Dermis microvascular lymphatic vessel endothelial cell (primary cell): ENCODE measurements at places on chromosomes 6 and 20. TPM values are rescaled to one million over a fixed set of nuclear protein-coding genes. Genes with fewer than 3 reads are reported as not detected.

GRCh38 chr6:140437619-140438345 lies 1063.3 kb upstream of the CITED2 start:
- DNase-seq, result no peak

DNA sequence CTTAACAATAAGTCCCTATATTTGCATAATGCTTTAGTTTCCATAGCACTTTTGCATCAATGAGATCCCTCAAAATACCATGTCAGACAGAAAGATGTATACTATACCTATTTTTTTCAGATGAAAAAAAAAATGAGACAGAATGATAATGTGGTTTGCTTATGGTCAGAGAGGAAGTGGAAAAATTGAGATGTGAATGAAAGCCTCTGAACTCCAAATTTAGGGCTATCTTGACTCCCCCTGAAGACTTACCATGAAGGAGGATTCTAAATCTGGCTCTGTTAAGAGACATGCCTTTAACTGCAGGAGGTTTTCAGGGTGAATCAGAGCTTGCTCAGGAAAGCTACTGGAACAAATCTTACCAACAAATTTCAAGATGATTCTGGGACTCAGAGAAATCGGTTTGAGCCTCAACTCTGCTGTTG lies 176.2 kb downstream of the ISM1 start:
- DNase-seq, result no peak

Gene KIAA1755
- total RNA-seq, result 0.13 TPM in 1 of 2 replicates, not detected in the other

Gene ASIP
- total RNA-seq, result not detected in 2 replicates

GRCh38 chr6:113488812-113489685 lies 368.1 kb upstream of the MARCKS start:
- DNase-seq, result no peak

Gene CD93
- total RNA-seq, result 71.6 and 101 TPM in 2 replicates

DNA sequence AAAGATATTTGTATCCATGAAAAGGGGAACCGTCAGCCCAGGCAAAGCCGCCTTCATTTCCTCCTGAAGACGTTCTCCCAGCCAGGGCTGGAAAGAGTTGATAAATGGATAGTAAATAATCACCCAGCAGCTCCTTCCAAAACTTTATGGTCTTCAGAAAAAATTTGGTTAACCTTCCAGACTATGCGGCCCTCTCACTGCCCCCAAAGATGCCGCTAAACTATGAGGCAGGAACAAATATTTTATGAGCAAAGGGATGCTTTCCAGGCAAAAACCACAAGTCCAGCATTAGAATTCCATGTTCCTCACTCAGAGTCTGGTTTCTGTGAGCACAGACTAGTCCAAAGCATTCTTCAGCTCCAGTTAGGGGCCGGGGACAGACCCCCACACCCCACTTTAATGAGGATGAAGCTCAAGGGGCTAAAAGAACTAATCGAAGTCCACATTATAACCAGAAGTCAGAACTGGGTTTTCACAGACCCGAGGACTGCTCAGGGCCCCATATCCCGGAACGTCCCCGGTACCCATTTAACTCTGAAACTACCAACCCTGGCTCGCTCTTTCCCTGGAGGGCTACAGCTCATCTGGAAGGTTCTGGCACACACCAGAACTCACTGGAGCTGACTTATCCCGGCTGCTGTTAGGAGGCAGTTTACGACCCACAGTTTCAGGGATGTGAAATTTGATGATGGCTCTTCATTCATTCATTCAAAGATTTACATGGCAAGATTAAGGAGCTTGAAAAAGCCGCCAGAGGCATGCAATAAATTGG lies 29.4 kb downstream of the BMP7 start:
- DNase-seq, result no peak

GRCh38 chr20:33790566-33790965 lies 20.6 kb upstream of the CHMP4B start:
- DNase-seq, result no peak

GRCh38 chr20:63142933-63143332 lies 73.0 kb downstream of the YTHDF1 start:
- no peak for DNase-seq

DNA sequence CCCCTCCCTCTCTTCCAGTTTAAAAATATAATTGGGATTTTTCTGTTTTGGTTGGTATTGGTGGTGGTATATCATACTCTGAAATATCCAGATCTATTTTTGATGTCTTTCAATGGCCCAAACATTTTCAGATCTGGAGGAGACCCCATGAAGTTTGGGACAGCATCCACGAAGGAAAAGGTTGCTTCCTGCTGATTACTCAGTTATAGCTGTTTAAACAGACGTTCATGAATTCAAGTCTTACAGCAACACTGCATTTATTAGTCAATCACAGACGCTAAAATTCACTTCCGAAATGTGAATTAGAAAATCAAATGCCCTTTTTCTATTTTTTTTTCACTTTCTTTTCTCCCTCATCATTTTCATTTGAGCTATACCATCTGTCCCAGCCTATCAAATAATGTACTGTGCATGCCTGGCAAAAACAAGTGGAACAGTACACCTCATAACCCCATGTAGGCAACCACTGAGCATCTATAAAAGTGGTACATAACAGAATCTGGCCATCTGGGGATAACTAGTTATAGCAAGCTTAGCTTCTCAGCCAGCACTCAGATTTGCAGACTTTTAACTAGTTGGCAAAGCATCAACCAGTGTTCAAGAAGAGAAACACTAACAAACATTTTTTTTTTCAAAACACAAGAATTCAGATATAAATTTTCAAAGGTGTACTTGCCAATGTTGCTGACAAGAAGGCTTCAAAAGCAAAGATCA lies 124.5 kb downstream of the HIVEP2 start:
- no peak for DNase-seq

- DNase-seq, result no peak
Measured at GRCh38 chr6:143676437-143677045, 1.2 kb upstream of the PHACTR2 start.

DNA sequence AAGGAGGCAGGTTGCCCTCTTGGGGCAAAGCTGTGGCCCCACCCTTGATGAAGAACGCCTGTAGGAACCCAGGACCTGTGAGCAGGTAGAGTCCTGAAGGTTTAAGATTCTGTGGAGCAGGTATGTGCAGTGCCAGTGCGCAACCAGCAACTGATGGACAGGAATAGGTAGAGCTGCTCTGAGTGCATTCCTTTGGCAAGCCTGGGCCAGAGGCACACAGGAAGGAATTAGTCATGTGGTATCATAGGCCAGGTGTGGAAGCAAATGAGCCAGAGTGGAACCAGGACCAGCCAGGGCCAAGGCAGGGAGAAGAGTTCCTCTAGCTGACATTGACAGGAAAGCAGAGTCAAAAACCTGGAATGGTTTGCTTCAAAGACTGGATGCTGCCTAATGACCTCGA lies 1.4 kb upstream of the KHDC1 start:
- no peak for DNase-seq

Gene TFAP2B
- not detected in 2 replicates for total RNA-seq

Gene PRR18
- not detected in 2 replicates for total RNA-seq

DNA sequence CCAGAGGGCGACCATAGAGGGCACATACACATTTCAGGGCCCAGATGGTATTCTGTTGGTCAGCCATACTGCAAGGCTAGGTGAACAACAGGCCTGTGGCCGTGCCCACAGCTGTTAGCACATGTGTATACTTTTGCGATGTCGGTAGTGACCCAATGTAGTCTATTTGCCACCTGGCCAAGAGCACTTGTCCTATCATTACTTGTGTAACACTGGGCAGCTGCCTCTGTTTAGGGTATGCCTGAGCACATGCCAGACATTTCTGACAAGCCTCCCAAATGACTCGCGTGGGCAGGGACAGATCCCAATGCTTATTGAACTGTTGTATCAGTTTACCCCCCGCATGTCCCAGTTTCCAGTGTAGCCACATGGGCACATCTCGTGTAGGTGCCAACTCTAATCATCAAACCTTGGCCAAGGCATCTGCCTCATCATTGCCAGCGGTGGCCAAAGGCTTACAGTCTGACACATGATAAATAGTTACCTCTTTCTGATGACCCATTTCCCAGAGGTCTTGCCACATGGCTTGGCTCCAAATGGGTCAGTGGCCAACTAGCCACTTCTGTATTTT lies 74.4 kb upstream of the FBXL4 start:
- DNase-seq, result no peak

- DNase-seq, result no peak
Measured at GRCh38 chr6:77334093-77334492, 129.2 kb downstream of the HTR1B start.

- DNase-seq, result no peak
Measured at GRCh38 chr6:167227984-167228383, 63.1 kb upstream of the UNC93A start.

- no peak for DNase-seq
Measured at GRCh38 chr6:15023448-15023847, 222.4 kb upstream of the JARID2 start.

GRCh38 chr6:75794954-75795739 lies 46.1 kb downstream of the MYO6 start:
- DNase-seq, result no peak

Gene NTSR1
- under 0.01 TPM in 2 replicates for total RNA-seq

DNA sequence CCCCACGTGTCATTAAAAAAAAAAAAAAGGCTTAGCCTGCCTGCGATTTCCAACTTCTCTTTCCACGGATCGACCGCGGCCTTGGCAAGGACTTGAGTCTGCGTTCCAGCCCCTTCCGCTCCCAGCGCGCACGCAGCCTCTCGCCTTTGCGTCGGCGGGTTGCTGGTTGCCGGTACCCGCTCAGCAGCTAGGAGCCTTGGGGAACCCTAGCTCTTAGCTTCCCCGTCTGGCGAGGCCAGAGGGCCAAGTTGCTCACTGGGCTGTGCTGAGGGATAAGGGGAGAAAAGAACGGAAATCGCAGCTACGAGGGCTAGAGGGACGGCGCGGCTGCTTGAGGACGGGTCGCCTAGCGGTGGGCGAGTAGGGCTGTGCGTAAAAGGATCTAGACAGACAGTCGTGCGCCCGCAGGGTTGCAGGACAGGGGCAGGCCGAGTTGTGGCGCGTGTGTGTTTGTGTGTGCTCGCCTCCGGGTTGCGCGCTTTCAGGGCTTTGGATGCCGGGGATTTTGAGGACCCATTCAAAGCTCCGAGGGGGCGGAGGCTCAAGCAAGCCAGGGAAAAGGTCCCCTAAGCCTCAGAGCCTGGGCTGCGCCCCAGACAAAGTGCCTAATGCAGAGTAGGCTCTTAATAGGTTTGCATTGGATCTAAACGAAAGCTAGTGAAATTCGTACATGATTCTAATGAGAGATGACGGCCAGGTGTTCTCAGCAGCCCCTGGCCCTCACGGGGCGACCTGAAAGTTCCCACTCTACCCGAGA lies 40.5 kb upstream of the OSTM1 start:
- peak; percentile 67 for DNase-seq

GRCh38 chr6:93088621-93089501 lies 330.5 kb downstream of the EPHA7 start:
- DNase-seq, result no peak

GRCh38 chr6:44446626-44447300 lies 59.3 kb downstream of the CDC5L start:
- DNase-seq, result no peak

Gene KCNQ2
- total RNA-seq, result not detected in 2 replicates

Gene EYA2
- total RNA-seq, result not detected in 2 replicates

GRCh38 chr6:74971633-74972032 lies 234.2 kb downstream of the COL12A1 start:
- DNase-seq, result no peak

Gene SLC32A1
- total RNA-seq, result not detected in 2 replicates

DNA sequence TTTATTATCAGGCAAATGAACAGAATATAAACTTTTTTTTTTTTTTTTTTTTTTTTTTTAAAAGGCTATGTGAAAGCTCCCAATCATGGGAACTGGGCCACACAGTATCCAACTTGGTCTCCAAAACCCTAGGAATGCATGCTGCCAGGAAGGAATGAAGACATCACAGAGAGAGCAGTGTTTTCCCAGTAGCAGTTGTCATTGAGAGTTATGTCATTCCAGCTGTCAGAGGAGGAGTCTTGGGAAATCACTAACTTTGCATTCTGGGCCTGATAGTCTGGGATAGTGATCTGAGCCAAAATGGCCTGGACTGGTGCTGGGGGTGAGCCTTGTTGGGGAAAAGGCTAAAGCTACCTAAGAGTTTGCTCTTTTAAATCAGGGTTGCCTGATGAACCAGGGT lies 231.3 kb upstream of the MAP3K7 start:
- DNase-seq, result no peak

- DNase-seq, result no peak
Measured at GRCh38 chr6:6001443-6001842, 5.3 kb downstream of the NRN1 start.

Gene HTR1E
- total RNA-seq, result not detected in 2 replicates

DNA sequence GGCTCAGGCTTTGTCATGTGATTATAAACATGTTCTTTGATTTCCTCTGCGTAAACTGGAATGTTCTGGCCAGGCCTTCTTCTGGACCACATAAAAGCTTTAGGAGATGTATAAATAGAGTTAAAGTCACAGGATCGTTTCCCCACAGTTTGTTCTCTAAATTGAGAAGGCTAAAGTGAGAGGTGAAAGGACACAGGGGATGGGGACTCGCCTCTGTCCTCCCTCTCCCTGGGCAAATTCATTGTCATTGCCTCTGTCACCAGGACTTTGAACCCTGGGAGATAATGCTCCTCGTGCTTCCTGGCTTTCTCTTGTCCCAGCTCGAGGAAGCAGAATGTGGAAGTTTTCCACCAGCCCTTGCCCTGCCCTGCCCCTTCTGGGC lies 20.3 kb upstream of the ZFAND3 start:
- no peak for DNase-seq

GRCh38 chr20:4961746-4962145 lies 39.6 kb downstream of the SLC23A2 start:
- DNase-seq, result peak; percentile 28

- DNase-seq, result no peak
Measured at GRCh38 chr6:658244-658643, 1.3 kb upstream of the HUS1B start.

Gene EFCAB8
- under 0.01 TPM in 1 of 2 replicates, not detected in the other for total RNA-seq

Gene POPDC3
- 0.25 and 0.39 TPM in 2 replicates for total RNA-seq

Gene ANGPT4
- not detected in 2 replicates for total RNA-seq

Gene SYCP2L
- total RNA-seq, result not detected in 2 replicates

GRCh38 chr20:45963059-45964005 lies 8.7 kb downstream of the ZNF335 start:
- DNase-seq, result peak; percentile 44

DNA sequence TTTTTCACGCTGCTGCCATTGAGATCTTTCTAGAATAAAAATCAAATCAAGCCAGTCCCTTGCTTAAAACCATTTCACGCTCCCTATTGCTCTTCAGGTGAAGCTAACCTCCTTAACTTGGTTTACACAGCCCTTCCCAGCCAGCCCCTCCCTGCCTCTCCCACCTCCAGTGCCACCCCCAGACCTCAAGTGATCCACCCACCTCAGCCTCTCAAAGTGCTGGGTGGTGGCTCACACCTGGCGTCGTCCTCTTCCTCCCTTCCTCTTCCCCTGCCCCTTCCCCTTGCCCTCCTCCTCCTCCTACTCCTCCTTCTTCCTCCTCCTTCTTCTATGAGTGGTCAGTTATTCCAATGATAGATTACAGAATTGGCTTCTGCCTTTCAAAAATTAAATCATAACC lies 42.9 kb downstream of the FAM209B start:
- no peak for DNase-seq

Gene UBD
- total RNA-seq, result 39.0 and 91.9 TPM in 2 replicates

GRCh38 chr6:28565823-28566526 lies 40.3 kb downstream of the GPX5 start:
- DNase-seq, result no peak

Gene SLC22A16
- not detected in 2 replicates for total RNA-seq

Gene JPH2
- under 0.01 and 0.13 TPM in 2 replicates for total RNA-seq

- no peak for DNase-seq
Measured at GRCh38 chr20:57930351-57930750, 220.5 kb upstream of the PMEPA1 start.

GRCh38 chr6:88077305-88077704 lies 29.7 kb downstream of the SPACA1 start:
- DNase-seq, result no peak
